ENCODE measurements at places on chromosomes 3 and 15.

DNA sequence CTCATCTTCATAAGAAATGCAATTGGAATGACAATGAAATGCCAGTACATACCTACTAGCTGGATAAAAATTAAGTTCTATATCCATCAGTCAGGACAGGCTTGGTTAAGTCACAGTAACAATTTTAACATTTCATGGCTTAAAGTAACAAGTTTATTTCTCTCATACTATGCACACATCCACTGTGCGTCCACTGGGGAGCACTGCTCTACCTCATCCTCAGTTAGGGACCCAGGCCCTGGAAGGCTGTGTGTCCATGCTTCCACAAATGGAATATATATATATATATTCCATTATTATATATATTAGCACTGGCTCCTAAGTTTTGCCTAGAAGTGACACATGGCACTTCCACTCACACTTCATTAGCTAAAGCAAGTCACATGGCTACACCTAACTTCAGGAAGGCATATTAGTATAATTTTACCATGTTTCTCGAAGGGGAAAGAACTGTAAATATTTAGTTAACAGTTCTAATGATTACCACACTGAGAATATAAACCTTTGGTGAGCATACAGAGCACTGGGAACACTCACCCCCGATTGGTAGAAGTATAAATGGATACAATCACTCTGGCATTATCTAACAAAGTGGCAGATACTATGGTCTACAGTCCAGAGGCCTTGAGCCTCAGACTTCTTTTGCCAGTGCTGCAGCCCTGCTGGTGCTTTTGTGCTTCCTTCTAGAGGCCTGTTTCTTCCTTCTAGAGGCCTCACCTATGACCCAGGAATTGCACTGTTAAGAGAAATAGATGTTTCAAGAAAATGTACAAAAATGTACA is 28.6 kb downstream of the AP3S2 start:
- DNase-seq, result no peak

GRCh38 chr3:5787861-5788488 is 600.5 kb downstream of the EDEM1 start:
- no peak for DNase-seq

DNA sequence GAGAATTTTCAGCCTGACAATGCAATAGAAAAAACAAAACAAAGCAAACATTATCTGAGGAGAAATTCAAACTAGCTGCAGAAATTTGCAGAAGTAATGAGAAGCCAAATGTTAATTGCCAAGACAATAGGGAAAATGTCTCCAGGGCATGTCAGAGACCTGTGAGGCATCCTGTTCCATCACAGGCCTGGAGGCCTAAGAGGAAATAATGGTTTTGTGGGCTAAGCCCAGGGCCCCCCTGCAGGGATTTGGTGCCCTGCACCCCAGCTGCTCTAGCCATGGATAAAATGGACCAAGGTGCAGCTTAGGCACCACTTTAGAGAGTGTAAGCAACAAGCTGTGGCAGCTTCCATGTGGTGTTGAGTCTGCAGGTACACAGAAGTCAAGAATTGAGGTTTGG is 401.2 kb upstream of the NECTIN3 start:
- no peak for DNase-seq

GRCh38 chr15:92687195-92687602 is 31.6 kb upstream of the FAM174B start:
- DNase-seq, result no peak

DNA sequence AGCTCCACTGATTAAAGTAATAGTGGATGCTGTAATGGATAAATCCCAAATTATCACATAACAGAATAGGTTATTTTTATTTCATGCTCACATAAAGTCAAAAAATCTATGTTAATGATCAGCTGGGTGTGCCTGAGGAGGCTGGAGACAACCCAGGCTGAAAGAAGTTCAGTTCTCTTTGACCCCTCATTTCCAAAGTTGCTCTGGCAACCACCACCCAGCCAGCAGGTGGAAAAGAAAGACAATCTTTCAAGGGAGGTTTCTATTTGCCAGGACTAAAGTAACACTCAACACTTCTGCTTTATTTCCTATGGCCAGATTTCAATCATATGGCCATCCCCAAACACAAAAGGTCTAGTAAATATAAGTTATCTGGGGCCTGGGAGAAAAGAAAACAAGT is 48.8 kb upstream of the ANKRD28 start:
- DNase-seq, result no peak

GRCh38 chr3:58116161-58116955 is 94.4 kb downstream of the DNASE1L3 start:
- DNase-seq, result no peak

GRCh38 chr3:111610612-111611054 is 15.5 kb upstream of the ZBED2 start:
- DNase-seq, result no peak

DNA sequence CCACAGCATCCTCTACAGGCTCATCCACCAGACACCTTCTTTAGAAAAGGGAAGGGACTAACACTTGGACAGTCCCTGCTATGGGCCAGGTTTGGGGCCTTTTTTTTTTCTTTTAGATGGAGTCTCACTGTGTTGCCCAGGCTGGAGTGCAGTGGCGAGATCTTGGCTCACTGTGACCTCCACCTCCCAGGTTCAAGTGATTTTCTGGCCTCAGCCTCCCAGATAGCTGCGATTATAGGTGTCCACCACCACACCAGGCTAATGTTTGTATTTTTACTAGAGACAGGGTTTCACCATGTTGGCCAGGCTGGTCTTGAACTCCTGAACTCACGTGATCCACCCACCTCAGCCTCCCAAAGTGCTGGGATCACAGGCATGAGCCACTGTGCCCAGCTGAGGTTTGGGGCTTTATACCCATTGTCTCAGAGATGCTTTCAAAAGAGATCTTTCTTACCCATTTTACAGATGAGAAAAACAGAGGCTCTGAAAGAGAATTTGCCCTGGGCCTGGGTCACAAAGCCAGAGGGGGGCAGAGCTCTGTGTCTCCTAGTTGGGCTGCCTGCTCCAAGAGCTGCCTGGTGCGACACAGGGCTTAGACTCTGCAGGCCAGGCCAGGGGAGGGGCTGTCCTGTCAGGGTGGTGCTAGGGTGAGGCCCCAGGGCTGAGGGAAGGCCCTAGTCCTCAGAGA is 11.6 kb downstream of the LINGO1 start:
- DNase-seq, result no peak

DNA sequence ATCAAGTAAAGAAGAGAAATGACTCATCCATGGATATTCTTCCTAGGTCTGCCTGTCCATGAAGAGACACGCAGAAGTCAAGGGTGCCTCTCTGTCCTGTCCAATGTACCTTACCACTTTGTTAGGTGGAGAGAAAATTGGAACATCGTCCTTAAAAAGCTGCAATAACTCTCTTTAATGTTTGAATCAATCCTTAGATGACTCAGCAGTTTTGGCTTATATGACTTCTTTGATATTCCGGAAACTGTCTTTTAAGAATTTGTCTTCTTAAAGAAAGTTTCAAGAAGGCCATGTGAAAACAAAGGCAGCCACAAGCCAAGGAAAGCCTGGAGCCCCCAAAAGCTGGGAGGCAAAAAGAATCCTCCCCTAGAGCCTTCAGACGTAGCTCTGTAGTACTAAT is 49.2 kb downstream of the MRPL3 start:
- DNase-seq, result no peak

GRCh38 chr15:45393851-45394250 is 15.5 kb upstream of the GATM start:
- no peak for DNase-seq

- no peak for DNase-seq
Observed at GRCh38 chr15:85041230-85041629, 59.6 kb downstream of the PDE8A start.

All from fibroblast of skin of left quadriceps (primary cell).